CD4-positive, alpha-beta T cell treated with Interleukin-17A for 4 hours (primary cell): ENCODE measurements at places on chromosomes 16 and 17.

- DNase-seq: no peak
Measured at GRCh38 chr17:22310717-22311686, 618.7 kb downstream of the KCNJ18 start.

DNA sequence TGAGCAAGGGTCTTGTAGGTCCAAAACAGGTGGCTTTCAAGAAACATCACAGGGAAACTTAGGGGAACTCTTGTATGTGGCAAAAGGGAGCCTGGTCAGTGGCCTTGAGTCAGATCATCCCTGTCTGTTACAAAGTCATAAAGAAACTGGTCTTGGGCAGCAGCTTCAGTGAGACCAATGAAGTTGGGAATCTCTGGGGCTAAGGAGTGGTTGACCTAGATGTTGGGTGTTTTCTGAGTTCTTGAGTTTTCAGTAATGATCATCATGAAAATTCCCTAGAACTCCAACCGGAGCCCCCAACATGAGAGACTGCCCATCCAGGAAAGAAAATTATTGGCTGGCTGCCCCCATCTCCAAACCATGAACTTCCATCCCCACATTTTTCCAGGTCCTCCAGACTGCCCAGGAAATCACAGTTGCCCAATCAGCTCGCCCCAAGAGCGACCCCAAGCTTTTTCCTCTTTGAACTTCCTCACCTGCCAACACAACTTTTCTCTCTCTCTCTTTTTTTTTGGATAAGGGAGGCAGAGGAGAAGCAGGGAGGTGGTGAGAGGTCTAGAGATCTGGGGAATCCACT is 3.9 kb downstream of the CCR7 start:
- DNase-seq: no peak

DNA sequence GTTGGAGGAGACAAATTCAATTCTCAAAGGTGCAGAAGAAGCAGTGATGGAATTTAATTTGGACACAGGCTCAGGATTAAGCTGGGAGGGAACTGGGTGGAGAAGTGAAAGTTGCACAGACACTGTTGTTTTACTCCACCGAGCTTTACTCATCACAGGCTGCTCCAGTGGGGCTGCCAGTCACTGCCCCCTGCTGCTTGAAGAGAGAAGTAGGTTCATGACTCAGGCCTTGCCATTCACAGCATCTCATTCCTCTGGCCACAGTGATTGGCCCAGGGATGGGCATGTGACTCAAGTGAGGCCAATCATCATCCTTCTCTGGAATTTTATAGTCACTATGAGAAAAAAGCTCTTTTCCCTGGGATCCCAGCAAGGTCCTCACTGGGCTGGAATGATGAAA is 11.8 kb downstream of the GNAO1 start:
- peak; percentile 66 for DNase-seq

DNA sequence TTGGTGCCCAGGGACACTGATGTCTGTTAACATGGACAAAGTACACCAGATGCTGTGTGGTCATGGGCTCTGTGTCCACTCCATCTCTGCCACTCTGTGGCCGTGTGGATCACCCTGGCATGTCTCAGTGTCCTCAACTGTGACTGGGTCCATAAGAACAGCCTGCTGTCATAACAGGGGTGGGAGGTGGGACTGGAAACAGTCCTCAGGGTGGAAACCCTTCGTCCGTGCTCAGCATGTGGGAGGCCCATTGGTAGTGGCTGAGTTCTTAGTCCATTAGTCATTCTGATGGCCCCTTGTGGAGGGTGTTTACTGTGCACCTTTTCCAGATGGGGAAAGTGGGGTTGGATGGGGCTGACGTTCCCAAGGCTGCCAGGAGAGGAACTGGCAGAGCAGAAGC is 12.8 kb downstream of the FLYWCH2 start:
- no peak for DNase-seq

- DNase-seq: no peak
Measured at GRCh38 chr16:12214509-12214908, 238.0 kb downstream of the SNX29 start.

GRCh38 chr16:74304835-74305176 is 8.2 kb downstream of the PSMD7 start:
- no peak for DNase-seq

GRCh38 chr17:1830288-1830687 is 483 bp downstream of the RPA1 start:
- DNase-seq: peak; percentile 22

DNA sequence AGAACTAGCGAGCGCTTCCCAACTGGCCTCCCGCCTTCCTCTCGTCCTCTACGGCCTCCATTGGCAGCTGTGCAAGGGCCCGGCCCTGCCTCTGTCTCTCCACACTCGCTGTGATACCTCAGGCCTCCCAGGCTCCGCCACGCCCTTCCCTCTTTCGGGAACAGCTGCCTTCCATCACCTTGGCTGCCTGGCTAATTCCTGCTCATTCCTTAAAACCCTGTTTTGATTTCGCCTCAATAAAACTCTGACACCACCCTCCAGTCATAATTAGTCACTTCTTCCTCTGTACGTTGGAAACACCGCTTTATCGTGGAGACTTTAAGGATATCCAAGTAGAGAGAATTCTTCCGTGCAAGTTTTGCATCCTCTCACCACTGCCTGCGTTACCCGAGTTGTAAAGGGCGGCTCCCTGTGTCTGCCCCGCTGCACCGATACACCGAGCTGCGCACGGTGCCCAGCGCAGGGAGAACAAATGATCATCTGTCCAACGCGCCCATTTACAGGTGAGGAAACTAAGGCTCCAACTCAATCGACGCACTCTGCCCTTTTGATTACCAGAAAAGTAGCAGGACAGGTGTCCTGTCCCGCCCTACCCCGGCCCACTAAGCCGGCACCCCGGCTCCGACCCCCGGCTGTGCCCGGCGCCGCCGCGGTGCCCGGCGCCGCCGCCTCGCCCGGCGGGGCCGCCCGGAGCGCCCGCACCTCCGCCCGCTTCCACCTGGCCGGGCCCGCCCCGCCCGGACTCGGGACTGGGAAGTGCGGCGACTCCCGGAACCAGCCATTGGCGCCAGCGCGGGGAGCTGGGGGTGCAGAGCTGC is 139.7 kb downstream of the SEC14L1 start:
- peak; percentile 19 for DNase-seq

GRCh38 chr17:69516911-69517310 is 102.4 kb downstream of the MAP2K6 start:
- DNase-seq: no peak

- DNase-seq: no peak
Measured at GRCh38 chr17:52306314-52306713, 147.8 kb upstream of the CA10 start.

DNA sequence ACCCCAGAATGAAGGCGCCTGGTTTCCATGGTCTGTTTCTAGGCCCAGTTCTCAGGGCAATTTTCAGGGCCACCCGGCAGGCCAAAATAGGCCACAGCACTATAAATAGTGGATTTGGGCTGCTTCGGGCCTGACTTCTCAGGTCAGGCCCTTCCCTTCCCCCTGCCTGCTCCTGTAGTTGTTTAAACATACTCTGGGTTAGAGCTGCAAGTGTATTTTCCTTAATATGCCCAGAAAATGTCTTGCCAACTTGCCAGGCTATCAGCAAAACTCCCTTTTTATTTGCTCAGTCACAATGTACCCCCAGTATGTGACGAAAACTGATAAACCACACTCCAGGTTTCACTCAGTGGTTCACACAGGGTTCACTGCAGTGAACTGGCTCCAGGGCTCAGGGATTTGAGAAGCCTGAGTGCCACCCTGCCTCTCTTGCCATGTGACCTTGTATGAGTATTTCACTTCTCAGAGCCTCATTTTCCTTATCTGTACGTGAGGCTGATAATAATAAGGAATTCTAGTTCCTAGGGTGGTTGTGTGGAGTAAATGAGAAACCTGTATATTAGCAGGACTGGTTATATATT is 76.5 kb downstream of the GPRC5B start:
- DNase-seq: no peak

GRCh38 chr17:50426814-50427787 is 1.1 kb downstream of the ACSF2 start:
- peak; percentile 26 for DNase-seq

DNA sequence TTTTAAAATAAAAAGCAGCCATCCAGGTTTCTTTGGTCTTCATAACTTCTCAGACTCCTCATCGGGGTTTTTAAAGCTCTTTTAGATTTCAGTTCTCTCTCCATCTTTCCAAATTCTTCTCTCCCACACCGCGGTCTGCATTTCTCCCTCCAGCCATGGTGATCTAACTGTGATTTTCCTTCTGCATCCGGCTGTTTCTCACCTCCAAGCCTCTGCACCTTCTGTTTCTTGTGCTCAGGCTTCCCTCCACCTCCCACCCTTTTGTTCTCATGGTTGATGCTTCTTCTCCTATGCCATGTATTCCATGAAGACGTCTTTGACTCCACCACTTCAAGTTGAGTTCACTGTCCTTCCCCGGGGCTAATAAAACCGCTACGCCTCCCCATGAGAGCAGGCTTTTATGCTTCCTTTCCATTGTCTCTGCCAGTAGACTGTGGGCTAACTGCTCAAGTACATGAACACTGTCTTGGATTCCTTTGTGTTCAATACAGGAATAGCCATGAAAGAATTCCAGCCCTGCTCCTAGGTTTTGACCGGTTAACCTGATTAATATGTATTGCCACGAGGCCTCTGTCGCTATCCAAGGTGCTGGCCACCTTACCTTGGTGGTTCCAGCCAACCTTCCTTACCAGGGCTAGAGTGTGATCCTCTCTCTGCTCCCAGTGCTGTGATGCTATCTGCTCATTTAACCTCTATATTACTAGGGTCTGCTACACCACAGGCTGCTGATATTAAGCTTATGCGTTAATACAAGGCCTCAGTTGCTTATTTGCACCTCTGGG is 625.1 kb downstream of the HS3ST4 start:
- DNase-seq: no peak

DNA sequence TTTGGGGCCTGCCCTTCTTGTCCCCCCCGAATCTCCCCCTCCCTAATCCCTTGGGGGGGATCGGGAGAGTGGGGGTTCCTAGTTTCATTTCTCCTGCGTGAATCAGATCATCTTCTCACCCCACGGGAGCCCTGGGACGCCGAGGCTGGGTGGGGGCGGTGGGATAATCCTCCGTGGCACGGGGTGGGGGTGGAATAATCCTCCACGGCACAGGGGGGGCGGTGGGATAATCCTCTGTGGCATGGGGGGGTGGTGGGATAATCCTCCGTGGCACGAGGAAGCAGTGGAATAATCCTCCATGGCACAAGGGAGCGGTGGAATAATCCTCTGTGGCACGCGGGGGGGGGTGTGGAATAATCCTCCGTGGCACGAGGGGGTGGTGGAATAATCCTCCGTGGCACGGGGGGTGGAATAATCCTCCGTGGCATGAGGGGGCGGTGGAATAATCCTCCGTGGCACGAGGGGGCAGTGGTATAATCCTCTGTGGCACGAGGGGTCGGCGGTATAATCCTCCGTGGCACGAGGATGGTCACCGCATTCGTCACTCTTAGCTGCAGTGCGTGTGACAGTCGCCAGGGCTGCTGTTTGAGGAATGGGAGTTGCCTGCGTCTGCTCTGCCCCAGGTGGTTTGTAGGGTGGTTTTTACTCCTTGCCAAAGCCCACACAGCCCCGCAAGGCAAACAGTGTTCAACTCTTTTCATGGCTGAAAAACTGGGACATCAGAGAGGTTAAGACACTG is 156.9 kb downstream of the LAT start:
- DNase-seq: no peak

DNA sequence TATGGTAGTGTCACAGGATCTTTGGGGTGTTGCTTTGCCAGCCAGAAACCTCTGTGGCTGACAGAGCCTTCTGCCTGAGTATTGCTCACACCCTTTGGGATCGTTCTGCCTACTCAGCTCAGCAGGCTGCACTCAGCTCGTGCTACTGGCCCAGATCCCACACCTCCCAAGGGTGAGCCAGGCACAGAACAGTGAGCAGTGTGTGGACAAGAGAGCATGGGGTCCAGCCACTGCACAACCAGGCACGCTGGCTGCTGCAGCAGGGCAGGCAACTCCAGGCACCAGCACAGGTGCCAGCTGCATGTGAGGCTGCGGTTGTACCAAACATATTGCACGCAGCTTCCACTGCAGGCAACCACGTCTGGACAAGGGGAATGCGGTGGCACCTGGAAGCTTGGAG is 84.9 kb downstream of the CYB561 start:
- DNase-seq: no peak
